Panc1 (cell line): ENCODE measurements at places on chromosomes 1 and 21.

DNA sequence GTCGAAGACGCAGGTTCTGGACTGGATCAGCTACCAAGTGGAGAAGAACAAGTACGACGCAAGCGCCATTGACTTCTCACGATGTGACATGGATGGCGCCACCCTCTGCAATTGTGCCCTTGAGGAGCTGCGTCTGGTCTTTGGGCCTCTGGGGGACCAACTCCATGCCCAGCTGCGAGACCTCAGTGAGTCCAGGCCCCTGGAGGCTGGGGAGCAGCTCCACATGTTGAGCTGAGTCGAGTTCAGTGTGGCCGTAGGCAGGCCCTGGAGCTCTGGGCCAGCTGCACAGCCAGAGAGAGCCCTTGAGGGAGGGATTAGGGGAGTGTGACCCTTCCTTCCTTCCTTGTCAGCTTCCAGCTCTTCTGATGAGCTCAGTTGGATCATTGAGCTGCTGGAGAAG is 1.6 kb downstream of the ELF3 start:
- DNase-seq, result no peak

GRCh38 chr1:35573198-35574124 is at the start of gene TFAP2E:
TFAP2E (plus strand) TSS chr1:35573314; CDS start chr1:35573578, 264 bp downstream.
- DNase-seq, result no peak

DNA sequence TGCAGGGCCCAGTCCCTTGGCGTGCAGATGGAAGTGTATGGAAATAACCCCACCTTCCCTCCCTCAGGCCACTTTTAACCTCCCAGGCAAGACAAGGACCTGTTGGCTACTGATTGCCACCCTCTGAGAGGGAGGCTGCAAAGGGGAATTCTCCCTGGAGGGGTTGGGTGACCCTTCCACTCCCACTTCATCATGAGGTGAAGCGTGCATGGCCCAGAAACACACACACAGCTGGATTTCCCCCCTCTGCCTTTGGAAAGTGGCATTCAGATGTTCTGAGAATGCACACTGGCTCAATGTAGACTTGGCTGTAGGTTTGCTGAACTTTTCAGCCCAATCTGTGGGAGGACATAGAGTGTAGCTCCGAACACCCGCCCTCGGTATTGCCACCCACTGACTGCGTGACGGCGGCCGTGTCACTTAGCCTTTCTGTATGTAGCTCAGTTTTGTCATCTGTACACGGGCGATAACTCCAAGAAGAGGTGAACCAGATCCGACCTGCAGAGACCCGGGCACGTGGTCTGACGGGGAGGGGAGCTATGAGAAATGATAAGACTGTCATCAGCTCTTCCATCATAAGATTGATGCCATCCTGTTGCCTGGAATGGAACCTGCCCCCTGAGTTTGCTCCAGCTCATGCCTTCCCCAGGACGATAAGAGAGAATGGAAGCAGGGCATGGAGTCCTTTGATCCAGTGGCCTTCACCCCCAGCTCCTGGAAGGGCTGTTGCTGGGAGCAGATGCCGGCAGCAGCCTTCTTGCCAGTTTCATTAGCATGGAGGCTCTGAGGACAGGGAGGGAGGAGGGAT is 19.3 kb downstream of the MIIP start:
- DNase-seq, result no peak

DNA sequence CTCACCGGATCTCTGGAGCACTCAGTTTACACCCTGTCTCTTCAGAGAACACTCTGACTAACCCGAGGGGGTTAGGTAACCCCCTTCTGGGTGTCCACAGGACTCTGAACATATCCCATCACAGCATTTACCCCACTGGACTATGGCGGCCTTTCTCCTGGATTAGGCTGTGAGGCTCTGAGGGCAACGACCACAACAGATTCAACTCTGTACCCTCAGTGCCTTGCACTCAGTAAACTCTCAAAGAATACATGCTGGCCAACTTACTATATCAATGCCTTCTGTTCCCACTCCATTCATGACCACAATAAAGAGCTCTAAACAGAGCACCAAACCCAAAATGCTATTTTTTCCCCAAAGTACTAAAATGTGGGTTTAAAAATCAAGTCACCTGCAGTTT is 5.4 kb downstream of the MECR start:
- DNase-seq, result no peak

DNA sequence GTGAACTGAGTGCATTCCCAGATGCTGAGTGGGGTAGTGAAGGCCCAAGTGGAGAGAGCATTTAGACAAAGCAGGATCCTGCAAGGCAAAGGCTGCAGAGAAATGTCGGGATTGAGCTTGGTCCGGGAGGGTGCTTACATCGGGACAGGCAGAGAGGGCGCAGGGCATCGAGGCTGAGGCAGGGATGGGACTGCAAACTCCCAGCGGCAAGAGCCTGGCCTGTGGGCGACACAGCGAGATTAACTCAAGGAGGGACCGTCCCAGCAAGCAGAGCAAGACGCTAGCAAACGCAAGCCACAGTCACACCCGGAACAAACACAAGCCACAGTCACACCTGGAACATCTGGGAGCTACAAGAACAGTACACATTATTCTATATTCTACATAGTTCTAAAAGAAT is 537.5 kb downstream of the KIF26B start:
- no peak for DNase-seq

- DNase-seq, result no peak
Observed at GRCh38 chr1:10149231-10149630, 61.1 kb upstream of the KIF1B start.

GRCh38 chr1:95916616-95917015 is 682.6 kb downstream of the RWDD3 start:
- DNase-seq, result no peak

- no peak for DNase-seq
Observed at GRCh38 chr1:160739098-160739511, at the start of gene SLAMF7. SLAMF7 (plus strand) TSS chr1:160739247; CDS start chr1:160739302, 55 bp downstream.

DNA sequence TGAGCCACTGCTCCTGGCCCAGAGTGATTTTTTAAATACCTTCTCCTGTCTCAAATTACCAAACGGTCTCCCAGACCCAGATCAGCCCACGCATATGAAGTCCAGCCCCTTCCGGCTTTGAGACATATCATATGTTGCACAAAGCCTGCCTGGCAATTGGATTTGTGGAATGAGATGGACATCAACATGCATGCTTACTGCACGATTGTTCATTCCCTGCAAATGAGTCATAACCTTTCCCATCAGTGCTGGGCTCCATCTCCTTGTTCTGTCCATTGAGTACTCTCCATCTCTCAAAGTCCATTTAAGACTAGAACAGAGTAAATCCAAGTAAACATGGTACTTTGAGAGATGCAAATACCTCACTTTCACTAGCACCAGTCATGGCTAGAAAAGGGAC is 612.2 kb upstream of the USP24 start:
- no peak for DNase-seq

- DNase-seq, result peak; percentile 86
Observed at GRCh38 chr1:218459878-218460711, 115.0 kb downstream of the TGFB2 start.

DNA sequence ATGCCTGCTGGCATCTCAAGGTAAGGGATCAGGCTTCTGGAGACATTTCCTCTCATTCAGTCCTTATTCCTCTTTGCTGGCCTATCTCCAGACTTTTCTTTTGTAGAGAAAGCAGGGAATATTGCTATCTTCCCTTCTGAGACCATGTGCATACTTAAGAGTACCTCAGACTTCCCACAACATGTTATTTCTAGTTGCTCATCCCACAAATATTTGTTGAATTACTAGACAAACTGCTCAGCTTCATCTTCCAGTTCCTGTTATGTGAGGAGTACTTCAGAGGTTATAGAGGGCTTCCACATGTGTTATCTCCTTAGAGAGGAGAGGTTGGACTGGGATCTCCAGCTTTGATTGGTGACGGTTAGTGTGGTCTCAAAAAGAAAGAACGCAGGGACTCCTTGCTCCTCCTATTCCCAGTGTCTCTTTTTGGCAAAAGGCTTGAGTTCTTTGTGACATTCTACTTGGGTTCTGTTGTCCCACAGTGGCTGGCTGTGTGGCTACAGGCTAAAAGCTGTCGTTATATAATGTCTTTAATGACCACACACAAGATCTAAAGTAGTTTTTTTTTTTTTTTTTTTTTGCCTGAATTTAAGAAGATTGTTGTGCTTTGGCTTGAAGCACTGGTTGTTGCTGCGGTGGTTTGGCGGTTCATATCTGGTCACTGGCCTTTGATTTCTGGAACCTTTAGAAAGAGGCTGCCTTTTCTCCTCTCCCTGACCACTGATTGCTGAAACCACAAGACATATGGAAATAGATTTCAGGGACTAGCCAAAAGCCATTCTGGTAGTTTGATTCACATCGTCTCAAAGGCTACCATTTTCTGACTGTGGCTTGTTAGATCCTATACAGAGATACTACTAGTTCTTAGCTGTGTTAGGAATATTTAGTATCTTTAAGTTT is 78.7 kb downstream of the FGGY start:
- peak; percentile 36 for DNase-seq

DNA sequence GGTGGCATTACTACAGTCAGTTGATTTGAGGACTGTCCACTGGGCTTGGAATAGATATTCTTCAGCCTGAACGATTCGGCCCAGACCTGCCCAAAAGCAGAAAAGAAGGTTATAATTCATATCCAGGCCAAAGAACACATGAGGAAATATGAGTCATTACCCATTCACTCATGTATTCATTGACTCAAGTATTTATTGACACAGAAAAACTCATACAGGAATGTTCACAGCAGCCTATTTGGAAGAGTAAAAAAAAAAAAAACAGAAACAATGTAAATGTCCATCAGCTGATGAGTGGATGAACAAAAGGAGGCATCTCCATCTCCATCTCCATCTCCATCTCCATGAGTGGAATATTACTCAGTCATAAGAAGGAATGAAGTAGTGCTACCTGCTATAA is 15.9 kb downstream of the ZMYND12 start:
- peak; percentile 53 for DNase-seq

GRCh38 chr1:18005238-18005637 is 102.4 kb upstream of the IGSF21 start:
- DNase-seq, result no peak

DNA sequence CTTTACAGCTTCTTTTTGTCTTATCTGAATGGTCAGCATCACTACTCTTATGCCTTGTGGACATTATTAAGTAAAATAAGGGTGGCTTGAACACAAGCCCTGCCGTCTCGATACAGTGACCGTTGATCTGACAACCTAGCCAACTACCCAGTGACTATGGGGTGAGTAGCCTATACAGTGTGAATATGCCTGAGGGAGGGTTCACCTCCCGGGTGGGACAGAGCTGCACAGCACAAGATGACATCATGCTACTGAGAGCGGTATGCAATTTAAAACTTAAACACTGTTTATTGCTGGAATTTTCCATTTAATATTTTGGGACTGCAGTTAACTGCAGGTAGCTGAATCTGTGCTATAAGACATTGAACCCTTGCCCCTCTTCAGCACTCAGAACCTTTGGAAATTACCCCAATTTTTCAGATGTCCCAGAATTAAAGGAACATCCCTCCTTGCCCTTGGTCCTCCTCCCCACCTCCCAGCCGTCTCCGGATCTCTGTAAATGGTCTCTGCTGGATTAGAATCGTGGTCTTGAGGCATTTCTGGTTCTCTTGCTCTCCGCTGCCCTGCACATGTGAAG is 618.5 kb downstream of the PTPRU start:
- DNase-seq, result no peak

- DNase-seq, result no peak
Observed at GRCh38 chr1:212622906-212623305, 14.3 kb downstream of the ATF3 start.

- DNase-seq, result no peak
Observed at GRCh38 chr1:203273869-203274602, 31.3 kb upstream of the BTG2 start.

DNA sequence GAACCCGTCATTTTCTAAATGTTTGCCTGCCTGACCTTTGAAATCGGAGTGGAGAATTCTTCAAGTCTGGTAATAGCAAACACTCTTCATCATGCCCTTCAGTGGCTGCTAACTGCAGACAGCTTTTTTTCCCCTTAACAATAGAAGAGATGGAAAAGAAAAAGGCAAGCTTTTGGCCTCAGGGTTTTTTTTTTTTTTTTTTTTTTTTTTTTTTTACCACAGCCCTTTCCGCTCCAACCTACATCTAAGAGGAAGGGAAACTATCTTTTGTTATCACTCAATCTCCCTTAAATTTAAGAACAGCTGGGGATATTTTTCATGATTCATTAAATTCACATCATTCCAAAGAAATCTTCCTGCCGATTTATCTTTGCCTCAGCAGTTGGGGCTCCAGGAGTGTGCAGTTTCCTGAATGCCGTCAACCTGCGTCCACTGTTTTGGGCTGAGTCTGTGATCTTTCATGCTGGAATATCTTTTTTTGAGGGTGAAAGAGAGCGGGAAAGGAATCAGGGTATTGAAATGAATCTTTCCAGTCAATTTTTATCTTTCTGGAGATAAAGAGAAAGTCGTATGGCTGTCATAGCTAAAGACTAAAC is 144.5 kb upstream of the SMYD2 start:
- DNase-seq, result no peak

DNA sequence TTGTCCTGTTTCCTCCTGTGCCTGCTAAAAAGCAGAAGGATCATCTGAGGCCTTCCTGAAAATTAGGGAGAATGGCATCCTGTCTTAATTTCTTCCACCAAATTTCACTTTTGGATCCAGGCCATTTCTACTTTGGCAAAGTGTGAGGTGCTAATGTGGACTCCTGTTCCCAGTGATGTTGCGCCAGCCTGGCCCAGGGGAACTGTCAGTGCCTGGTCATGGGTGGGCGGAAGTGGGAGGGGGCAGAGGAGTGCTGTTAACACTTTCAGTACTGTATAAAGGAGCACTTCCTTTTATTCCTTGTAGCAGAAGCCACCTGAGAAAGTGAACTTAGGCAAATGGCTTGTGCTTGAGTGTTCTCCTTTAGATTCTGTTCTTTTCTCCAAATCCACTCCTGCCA is 19.9 kb downstream of the ELAPOR1 start:
- no peak for DNase-seq

GRCh38 chr1:181630838-181631237 is 147.5 kb downstream of the CACNA1E start:
- DNase-seq, result no peak

- DNase-seq, result no peak
Observed at GRCh38 chr1:239803781-239804180, 287.9 kb upstream of the FMN2 start.

DNA sequence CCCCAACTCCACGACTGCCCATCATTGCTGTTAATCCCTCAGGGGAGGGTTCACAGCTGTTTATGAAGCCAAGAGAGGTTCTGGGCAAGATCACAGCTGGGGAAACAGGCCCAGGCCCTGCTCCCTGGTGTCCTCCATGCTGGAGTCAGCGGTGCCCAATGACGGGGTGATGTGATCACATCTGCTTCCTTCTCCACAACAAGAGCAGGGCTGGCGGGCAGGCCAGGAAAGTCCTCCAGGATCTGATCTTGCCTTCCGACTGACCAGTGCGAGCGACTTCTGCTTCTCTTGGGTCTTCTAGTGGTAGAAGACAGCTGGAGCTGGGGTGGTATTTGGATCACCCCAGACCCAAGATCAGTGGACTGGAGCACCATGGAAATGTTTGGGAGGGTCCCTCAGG is 951 bp upstream of the LINGO4 start:
- DNase-seq, result no peak

DNA sequence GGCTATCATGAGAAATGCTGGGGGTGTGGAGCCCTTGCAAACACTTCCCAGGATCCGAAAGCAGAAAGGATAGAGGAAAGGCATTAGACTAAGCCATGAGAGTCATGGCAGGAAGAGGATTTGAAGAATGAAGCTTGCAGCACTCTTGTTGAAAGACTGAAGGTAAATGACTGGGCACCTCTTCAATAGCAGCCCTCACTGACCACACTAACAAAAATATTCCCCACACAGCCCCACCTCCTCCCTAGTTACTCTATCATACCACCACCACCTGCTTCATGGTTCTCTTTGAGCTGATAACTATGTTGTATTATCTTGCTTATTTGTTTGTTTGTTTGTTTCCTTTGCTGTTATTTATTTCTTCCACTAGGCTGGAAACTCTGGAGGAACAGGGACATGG is 13.2 kb upstream of the ATP1A1 start:
- no peak for DNase-seq

GRCh38 chr1:17304151-17304825 is 3.7 kb upstream of the PADI4 start:
- DNase-seq, result no peak
